Endothelial cell (in vitro differentiated cells): ENCODE measurements at places on chromosomes 1 and 21.
A peak's percentile ranks its signal among the peaks of the same experiment; 100 is the strongest.

DNA sequence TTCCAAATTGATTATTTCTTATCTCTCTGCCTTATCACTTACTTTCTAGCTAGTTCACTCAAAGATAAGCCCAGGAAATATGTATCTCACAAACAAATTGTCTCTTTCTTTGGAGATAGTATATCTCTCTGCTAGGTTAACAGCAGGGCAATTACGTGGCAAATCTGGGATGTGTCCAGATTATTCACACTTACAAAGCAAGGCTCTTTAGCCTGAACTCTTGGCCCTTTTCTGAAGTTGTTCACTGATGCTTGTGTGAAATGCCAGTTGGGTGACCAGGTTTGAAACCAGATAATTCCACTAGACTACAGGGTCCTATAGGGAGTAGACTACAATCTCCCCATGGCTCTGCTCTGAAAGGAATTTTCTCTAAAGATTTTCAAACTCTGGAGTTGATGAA, 30.8 kb upstream of the FAM78B start:
- no peak for DNase-seq

DNA sequence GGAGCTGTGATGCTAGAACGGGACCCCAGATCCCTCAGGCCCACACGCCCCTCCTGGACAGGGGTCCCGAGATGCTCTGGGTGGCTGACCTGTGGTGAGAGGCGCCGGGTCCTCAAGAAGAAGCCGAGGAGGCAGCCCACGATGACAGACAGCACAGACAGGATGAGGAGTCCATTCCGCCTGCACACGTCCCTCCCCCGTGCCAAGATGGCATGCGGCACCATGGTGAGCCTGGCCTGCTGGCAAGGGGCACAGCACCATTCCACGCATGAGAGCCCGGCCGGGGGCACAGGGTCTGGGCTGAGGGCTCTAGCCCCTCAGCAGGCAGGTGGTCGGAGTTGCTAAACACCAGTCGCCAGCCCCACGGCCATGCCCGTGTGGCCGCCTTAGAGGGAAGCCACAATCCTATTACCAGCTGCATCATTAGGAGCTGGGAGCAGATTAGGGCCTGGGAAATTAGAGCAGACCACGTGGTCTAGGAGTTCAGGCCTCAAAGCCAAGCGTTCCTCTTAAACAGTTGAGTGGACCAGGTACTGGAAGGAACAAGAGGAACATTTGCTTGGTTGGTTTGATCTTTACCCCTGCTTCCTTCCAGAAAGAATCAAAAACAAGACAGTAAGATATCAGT, at the start of gene SLC1A7:
SLC1A7 (minus strand) TSS at position 413 of the 628 bp plus-strand sequence; CDS start at position 224, 189 bp downstream.
- no peak for DNase-seq

GRCh38 chr21:22725436-22725835, 1727.2 kb downstream of the NCAM2 start:
- no peak for DNase-seq

GRCh38 chr21:45590726-45591618, 48.7 kb upstream of the SLC19A1 start:
- DNase-seq = no peak

- no peak for DNase-seq
These were observed 64.2 kb upstream of the MRPS6 start for GRCh38 chr21:34009193-34009592.

DNA sequence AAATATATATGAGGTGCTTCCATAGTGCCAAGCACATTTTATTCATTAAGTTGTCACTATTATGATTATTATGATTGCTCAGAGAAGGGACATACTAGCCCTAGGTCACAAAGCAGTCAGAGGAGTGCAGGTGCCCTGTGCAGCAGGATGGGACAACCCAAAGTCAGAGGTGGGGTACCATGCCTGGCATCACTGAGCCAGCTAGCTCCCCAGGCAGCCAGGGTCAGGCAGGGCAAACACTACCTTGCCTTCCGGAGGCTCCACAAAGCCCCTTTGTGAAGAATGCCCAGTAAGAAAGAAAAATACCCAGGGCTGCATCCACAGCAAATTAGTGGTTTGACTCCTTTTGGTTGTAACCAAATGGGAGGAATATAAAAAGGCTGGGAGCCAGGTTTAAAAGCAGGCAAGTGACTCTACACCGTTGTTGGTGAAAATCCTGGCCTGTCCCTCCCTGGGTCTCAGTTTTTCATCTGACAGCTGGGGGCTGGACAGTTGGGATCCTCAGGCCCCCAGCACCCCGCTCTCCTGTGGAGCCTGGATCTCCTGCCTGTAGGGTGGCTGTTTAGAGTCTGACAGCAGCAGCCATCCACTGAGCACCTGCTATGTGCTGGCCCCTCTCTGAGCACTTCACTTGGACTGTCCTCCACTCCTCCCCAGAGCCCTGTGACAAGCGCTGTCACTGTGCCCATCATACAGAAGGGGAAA, 98.8 kb downstream of the GLIS1 start:
- no peak for DNase-seq

- DNase-seq = no peak
These were observed 88.1 kb downstream of the CCDC30 start for GRCh38 chr1:42551180-42551579.

DNA sequence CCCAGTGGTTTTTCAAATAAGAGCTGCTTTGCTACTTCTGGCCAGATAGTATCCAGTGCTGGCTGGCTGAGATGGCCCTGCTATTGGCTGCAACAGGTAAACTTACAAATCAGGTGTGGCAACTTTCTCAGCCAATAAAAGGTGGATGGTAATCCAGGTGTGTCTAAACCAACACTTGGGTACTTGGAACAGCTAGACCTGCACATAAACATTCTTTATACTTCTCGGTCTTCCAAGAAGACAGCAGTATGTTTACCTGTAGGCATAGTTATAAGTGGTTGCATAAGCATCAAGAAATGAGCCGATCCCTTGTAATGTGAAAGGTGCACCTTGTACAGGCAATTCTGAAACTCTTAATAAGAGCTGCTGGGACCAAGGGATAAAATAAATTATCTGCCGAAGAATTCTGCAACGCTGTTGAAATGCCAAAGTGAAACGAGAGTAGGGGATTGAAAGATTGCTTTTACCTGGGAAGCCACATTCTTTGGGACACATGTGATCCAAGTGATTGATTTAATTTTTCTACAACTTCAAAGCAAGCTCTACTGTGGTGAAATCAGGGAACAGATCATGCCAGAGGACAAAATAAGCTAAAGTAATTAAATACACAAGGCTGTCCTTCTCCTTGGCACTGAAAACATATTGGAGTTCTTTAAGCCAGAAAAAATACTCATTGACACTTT, at the start of gene CLDN8:
CLDN8 (minus strand) TSS at position 57 of the 683 bp plus-strand sequence. CDS start 172 bp downstream, outside the sequence.
- no peak for DNase-seq

DNA sequence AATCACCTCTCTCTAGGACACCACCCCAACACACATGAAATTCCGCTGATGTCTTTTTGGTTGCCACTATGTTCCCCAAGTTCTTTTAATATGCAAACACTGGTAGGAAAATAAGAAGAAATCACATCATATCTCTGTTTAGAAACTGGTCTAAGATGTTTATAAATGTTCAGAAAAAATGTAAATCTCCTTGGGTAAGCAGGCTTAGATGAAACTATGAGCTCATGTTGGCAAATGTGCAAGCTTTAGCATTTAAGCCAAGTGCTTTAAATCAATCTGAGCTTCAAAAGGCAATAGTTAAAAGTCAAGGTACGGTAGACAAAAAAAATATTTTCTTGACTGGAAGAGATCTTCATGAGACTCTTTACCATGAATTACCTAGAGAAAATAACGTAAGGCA, 25.2 kb upstream of the SLAMF9 start:
- DNase-seq = no peak

- DNase-seq = no peak
These were observed 17.0 kb upstream of the SUCO start for GRCh38 chr1:172515927-172516326.

DNA sequence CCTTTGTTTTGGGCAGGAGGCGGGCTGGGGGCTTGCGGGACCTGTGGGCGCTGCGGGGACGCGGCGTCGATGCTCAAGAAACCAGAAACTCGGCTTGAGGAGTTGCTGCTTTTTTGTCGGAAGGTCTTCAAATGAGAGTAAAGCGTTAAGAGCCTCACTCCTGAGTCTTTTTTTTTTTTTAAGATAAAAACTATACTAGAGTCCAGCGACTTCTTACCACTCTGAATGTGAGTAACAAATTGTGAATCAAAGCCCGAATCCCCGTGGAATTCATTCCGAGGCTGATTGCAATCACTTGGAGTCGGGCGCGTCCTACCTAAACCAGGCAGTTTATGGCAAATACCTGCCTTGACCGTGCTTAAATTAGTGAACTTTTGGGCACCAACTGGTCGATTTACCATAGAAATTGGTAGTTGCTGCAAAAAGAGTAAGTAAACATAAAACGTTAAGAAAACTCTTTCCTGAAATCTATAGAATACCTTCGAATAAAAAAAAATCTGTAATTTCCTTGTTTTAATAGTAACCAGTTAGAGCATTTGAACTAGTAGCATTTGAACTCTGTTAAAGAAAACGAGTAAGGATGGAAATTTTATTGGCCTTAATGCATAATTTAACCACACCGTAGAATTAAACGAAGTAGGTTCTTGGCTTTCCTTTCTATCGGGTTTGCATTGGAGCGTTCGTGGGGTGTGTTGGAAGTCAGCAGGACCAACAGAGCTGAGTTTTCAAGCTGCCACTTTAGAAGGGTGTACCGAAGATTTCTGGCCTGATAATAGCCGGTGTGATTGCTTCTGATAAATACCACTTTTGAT, 769 bp downstream of the GPSM2 start:
- no peak for DNase-seq

DNA sequence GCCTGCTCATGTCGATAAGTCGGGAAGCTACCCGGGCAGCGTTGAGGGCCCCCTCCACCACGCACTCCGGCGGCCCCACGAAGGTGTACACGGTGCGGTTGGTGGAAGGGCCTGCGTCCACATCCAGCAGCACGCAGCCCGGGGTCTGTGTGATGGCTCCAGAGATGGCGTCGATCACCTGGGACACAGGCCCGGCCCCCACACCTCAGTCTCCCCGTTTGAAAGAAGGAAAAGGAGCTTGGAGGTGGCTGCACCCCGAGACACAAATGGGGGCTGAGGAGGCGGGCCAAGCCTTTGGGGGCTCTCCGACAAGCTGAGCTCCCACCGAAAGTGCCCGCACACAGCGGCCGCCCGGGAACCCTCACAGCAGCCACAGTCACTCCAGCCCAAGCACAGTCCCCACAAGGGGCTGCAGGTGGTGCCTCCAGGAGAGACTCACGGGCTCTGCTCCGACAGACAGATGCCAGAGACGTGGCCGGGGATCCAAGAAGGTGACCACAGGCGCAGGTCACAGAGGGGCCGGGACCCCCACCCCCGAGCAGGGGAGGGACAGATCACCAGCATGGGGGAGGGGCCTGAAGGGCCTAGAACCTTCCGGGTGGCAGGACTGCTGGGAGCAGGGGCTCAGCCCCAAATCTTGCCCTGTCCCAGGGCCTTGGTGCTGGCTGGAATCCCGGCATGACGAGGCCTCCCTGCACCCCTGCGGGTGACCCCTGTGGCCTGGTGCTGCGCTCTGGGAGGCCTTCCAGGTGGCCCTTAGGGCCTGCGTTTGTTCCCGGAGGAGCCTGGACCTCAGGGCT, 1.0 kb downstream of the FTCD start:
- DNase-seq = no peak

- no peak for DNase-seq
These were observed 307.4 kb upstream of the ADGRL2 start for GRCh38 chr1:81493102-81493869.

- DNase-seq = no peak
These were observed 22.4 kb upstream of the KIFAP3 start for GRCh38 chr1:170096806-170097340.

GRCh38 chr1:67134695-67135094, at the start of gene C1orf141:
C1orf141 (minus strand) TSS chr1:67134970; CDS start chr1:67127240, 7,730 bp downstream.
- DNase-seq = peak; percentile 39

DNA sequence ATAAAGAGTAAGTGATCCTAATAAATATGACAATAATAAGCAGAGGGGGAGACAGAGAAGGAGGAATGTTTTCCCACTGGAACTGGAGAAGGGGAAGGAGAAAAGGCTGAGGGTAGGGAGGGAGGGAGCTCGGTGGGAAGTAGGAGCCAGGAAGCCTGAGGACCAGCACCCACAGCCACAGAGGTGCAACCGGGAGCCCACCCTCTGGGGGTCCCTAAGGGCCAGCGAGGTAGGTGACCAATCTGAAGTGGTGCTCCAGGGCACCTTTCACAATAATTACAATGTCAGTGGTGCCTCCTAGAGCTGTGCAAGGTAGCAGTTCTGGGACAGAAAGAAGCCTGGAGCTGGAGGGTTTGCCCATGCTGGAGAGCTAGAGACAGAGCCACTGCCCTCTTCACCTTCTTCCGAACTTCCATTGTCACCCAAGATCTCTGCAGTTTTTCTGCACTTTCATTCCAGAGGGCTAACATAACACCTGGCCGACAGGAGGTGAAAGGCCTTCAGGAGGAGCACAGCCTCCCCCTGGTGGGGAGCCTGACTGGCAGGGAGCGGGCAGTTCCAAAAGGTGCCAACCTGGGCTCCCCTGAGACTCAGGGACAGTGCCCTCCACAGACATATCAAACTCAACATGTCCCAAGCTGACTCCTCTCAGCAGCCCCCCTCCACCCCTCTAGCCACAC, 4.1 kb upstream of the AHCYL1 start:
- DNase-seq = peak; percentile 41

GRCh38 chr1:207002724-207003146, 29.8 kb downstream of the C1orf116 start:
- no peak for DNase-seq

- no peak for DNase-seq
These were observed 13.4 kb upstream of the NIBAN1 start for GRCh38 chr1:184987696-184988095.

- no peak for DNase-seq
These were observed 9.9 kb upstream of the GPR25 start for GRCh38 chr1:200862713-200863415.

GRCh38 chr21:37771181-37771580, 145.1 kb downstream of the KCNJ6 start:
- DNase-seq = no peak

GRCh38 chr1:51610637-51611036, 6.3 kb upstream of the OSBPL9 start:
- no peak for DNase-seq

DNA sequence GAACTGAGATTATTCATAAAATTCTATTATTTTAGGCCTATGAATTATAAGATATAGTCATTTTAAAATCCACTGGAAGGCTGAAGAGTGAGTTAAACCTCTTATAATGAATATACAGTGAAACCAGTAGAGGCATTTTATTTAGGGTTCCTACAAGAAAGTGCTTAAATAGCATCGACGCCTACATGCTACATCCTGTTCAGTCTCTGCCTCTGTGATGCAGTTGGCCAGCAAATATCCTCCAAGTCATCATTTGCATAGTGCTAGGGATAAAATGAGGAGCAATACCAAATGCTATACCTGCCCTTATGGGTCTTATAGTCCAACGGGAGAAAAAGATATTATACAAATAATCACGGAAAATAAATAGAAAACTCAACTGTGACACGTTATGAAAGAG, 59.6 kb downstream of the EDEM3 start:
- no peak for DNase-seq
